ENCODE measurements at places on chromosomes 7 and 10.

- no peak for DNase-seq
Measured at GRCh38 chr10:113491967-113492565, 60.8 kb upstream of the HABP2 start.

- DNase-seq, result no peak
Measured at GRCh38 chr10:83367036-83367435, 772.3 kb upstream of the GHITM start.

- DNase-seq, result no peak
Measured at GRCh38 chr10:85447690-85448089, 918.9 kb downstream of the GRID1 start.

GRCh38 chr7:66054063-66054462 lies 21.6 kb upstream of the ASL start:
- no peak for DNase-seq

DNA sequence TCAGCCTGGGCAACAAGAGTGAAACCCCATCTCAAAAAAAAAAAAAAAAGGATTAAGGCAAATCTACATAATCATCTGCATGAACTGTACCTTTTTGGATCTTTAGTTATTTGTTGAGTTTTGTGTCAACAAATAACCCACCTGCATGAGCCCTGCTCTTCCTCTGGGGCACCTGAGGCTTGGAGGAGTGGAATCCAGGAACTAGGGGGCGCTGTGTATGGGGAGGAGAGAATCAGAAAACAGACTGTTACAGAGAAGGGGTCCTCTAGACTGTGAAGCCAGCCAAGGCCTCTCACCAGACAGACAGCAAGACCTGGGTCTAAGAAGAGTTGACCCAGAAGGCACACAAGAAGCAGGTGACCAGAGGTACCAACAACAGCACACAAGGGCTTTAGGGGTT lies 682.8 kb upstream of the NRP1 start:
- no peak for DNase-seq

DNA sequence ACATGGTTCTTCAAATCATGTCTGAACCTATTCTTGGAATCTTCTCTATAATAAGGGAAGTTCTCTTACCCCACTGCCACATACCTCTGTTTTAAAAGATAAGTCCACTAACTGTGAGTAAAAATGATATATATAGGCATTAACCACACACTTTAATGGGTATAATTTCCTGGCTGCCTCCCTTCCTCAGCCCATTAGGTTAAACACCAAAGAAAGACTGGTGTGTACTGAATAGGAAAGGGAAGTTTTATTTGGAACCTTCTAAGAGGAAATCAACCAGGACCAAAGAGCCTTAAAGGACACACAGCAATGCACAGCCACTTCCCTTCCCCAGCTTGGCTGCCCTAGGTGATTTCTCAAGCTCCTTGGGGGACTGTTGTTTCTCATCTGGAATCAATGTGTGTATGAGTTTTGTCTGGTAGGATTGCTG lies 5.0 kb upstream of the WBP1L start:
- no peak for DNase-seq

- peak; percentile 13 for DNase-seq
Measured at GRCh38 chr7:43454936-43455518, 127.9 kb upstream of the STK17A start.

All from activated CD4-positive, alpha-beta T cell treated with anti-CD3 and anti-CD28 coated beads, Interleukin-2, Interleukin-6, amounts not matched to agents 100 ng/mL and 50 ng/mL, durations not matched to agents 16 hours and 8 hours (primary cell).